ENCODE measurements at places on chromosomes 13 and 19. TPM values are rescaled to one million over a fixed set of nuclear protein-coding genes. Genes with fewer than 3 reads are reported as not detected.

DNA sequence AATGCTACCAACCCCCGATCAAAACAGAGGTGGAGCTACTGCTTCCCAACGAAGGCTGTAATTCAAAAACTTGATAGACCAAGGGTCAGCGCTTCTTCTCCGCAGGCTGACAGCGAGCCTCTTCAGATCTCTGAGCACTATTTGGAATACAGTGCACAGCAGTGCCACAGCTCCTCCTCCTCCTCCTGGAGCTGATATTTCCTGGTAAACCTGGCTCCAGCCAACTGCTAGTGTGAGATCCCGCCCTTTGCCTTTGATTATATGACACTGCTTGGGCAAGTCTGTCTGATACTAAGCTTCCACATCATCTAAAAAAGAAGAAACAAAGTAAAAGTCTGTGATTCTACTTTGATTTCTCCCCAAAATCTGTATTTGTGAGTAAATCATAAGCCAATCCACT, 710.5 kb downstream of the DACH1 start:
- DNase-seq = no peak

DNA sequence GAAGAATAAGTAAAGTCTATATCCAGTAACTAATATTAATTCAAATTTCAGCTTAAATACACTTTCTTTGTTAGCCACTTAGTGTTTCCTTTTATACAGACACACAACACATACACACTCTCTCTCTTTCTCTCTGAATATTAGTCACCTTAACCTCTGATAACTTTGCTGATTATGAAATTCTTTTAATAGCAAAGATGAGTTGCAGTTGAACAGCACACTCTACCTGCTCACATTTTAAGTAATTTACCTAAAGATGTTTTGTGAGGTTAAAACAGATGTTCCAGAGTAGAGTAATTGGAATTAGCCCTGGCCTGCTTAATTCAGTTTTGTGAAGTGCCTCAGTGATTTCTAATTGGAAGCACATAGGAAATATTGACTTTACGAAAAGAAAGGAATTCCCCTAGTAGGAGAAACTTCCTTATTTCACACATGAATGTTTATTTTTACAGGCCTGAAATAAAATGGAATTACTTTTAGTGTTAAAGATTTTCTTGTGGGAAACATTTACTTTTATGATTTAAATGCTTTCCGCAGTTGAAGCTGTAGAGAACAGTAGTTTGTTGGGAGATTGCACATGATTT, 184.3 kb downstream of the MYO16 start:
- no peak for DNase-seq

DNA sequence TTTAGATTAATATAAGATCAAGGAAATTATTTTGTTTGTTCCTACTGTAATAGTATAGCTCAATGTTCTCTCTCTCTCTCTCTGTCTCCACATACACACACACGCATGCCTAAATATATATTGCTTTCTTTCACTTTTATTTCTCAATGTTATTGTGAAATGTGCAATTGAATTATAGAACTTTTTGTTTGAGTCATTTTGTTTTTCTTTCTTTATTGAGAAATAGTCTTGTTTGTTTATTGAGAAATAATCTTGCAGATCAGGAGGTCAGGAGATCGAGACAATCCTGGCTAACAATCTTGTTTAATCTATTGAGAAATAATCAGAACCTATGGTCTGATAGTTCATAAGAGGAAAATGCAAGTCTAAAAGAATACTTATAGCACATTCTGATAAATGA, 1581.3 kb downstream of the EFNB2 start:
- DNase-seq = no peak

The FPR1 gene
- polyA plus RNA-seq = 24.1 TPM

DNA sequence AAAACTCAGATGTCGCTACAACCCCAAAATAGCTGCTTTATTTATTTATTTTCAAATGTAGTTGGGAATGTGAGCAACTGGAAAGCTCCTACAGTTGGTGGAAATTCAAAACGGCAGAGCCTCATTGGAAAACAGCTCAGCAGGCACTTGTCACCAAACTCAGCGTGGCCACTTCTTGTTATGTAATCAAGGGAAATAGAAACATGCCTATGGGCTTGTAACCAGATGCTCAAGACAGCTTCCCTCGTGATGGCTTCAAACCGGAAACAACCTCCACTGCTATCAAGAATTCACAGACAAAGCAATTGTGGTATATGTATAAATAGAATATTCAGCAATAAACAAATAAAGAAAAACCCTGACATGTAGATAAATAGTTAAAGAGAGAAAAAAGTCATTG, 627.8 kb upstream of the SLC10A2 start:
- DNase-seq = no peak

GRCh38 chr19:17281391-17282304, at the start of gene ANKLE1:
ANKLE1 (plus strand) TSS chr19:17281901; CDS start chr19:17281921, 20 bp downstream.
- peak; percentile 89 for DNase-seq

GRCh38 chr13:101401196-101401595, 15.1 kb downstream of the NALCN start:
- no peak for DNase-seq

GRCh38 chr13:69109891-69110525, 997.6 kb upstream of the ATXN8OS start:
- no peak for DNase-seq
